Common myeloid progenitor, CD34-positive (primary cell): ENCODE measurements at places on chromosomes 13 and 19.

- H3K4me3 ChIP-seq: peak overlapping the region; percentile 17
- no peaks in the 10 kb centered on the region for H3K36me3 ChIP-seq
- no peak for DNase-seq
- H3K27me3 ChIP-seq: peaks cover 55% of the 10 kb centered on the region
- peaks cover 31% of the 10 kb centered on the region for H3K4me1 ChIP-seq
These were observed 703 bp upstream of the CILP2 start for GRCh38 chr19:19537075-19538048.

DNA sequence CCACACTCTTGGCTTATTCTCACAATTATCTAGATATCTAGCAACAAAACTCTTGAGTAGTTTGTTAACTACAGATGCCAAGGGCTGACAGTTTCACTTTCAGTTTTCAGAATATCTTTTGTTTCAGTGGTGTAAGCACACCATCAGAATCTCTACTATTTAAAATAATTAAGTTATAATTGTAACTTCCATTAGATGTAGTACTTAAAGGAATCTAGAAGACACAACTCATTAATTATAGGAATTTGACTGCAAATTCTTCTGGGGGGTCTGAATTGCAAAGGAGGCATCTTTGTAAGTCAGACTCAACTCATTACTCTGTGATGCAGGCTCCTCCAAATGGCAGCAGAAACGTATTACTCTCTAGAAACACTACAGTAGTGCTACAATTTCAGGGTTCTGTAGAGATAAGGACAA is 44.9 kb upstream of the USPL1 start:
- DNase-seq: peak; percentile 72
- peaks cover 36% of the 10 kb centered on the region for H3K4me1 ChIP-seq
- H3K4me3 ChIP-seq: peak overlapping the region; percentile 73
- peak overlapping the region; percentile 71 for H3K27ac ChIP-seq
- H3K36me3 ChIP-seq: no peaks in the 10 kb centered on the region

GRCh38 chr19:19711306-19711933 is 21.5 kb downstream of the ZNF14 start:
- no peak overlapping the region for H3K27ac ChIP-seq
- H3K4me1 ChIP-seq: no peaks in the 10 kb centered on the region
- H3K4me3 ChIP-seq: no peak overlapping the region
- DNase-seq: no peak
- peaks cover 31% of the 10 kb centered on the region for H3K36me3 ChIP-seq
- no peaks in the 10 kb centered on the region for H3K27me3 ChIP-seq

DNA sequence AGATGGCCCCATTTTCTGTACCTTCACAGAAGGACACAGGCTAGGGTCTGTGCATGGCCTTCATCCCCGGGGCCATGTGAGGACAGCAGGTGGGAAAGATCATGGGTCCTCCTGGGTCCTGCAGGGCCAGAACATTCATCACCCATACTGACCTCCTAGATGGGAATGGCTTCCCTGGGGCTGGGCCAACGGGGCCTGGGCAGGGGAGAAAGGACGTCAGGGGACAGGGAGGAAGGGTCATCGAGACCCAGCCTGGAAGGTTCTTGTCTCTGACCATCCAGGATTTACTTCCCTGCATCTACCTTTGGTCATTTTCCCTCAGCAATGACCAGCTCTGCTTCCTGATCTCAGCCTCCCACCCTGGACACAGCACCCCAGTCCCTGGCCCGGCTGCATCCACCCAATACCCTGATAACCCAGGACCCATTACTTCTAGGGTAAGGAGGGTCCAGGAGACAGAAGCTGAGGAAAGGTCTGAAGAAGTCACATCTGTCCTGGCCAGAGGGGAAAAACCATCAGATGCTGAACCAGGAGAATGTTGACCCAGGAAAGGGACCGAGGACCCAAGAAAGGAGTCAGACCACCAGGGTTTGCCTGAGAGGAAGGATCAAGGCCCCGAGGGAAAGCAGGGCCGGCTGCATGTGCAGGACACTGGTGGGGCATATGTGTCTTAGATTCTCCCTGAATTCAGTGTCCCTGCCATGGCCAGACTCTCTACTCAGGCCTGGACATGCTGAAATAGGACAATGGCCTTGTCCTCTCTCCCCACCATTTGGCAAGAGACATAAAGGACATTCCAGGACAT is 7.0 kb upstream of the CEACAM7 start:
- peaks cover 4% of the 10 kb centered on the region for H3K27me3 ChIP-seq
- peaks cover 1% of the 10 kb centered on the region for H3K4me1 ChIP-seq
- H3K27ac ChIP-seq: no peak overlapping the region

DNA sequence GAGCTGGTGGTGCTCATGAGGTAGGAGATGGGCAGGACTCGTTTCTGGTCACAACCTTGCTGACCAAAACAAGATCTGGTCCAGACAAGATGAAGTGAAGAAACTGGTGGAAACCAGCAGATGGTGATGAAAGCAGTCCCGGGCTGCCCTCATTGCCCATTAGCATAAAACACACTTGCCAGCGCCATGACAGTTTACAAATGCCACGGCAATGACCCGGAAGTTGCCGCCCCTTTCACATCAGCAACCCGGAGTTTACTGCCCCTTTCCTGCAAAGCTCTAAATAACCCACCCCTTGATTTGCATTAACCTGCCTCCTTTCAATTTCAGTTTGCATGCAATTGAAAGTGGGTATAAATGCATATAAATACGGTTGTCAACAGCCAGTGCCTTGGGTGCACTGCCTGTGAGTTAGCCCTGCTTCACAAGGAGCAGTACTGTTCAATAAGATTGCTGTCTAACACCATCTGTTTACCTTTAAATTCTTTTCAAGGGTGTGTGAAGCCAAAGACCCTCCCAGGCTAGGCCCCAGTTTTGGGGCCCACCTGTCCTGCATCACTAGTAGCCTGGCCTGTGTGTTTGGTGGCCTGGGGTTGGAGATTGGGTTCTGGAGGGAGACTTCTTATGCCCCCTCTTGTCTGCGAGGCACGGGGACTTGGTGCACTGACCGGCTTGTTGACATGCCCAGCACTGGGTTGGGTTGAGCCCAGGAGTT is 38.8 kb downstream of the CHST8 start:
- no peak overlapping the region for H3K4me3 ChIP-seq
- no peak overlapping the region for H3K27ac ChIP-seq
- no peaks in the 10 kb centered on the region for H3K36me3 ChIP-seq
- no peaks in the 10 kb centered on the region for H3K4me1 ChIP-seq

DNA sequence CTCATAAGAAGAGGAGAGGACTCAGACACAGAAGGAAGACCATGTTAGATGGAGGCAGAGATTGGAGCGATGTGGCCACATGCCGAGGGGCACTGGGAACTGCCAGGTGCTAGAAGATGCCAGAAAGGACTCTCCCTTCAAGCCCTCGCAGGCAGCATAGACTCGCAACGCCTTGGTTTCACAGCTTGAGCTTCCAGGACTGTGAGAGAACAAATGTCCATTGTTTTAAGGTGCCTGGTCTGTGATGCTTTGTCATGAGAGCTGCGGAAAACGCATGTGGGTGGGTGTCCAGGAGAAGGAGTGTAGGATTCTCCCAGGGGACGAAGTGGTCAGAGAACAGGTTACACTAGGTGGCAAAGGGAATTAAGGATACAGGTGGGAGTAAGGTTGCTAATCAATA is 125.9 kb upstream of the USP29 start:
- H3K27ac ChIP-seq: no peak overlapping the region
- no peaks in the 10 kb centered on the region for H3K27me3 ChIP-seq
- no peaks in the 10 kb centered on the region for H3K4me1 ChIP-seq
- no peak for DNase-seq
- no peak overlapping the region for H3K4me3 ChIP-seq

- H3K4me3 ChIP-seq: no peak overlapping the region
- H3K4me1 ChIP-seq: no peaks in the 10 kb centered on the region
- no peak overlapping the region for H3K27ac ChIP-seq
- peaks cover 2% of the 10 kb centered on the region for H3K36me3 ChIP-seq
- H3K27me3 ChIP-seq: no peaks in the 10 kb centered on the region
These were observed 40.7 kb downstream of the PCCA start for GRCh38 chr13:100129605-100130004.

DNA sequence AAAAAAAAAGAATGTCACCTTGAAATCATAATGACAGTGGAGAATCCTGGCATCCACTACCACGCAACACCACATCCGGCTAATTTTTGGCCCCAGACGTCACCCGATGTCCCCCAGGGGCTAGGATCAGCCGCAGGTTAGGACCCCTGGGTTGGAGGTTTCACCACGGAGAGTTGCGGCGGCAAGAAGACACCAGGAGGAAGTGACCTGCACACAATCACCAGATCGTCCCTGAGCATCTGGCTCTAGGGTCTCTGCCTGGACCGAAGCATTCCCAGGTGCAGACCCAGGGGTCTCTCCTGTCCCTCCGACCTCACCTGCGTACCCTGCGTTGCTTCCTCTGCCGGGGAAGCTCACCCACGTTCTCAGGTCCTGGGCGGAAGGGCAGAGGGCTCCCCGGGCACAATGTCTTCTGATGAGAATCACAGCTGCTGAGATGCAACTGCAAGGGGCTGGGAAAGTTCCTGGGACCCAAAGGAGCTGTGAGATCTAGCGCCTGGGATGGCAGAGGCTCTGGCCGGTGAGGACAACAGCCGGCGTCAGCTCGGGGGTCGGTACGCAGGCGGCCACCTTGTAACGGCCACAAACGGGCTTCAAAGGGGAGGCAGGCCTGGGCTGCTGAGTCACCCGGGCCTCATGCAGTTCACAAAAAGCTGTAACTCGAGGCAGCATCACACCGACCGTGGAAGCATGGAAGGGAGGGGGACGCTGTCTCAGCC is 111.2 kb downstream of the GADD45B start:
- H3K27me3 ChIP-seq: no peaks in the 10 kb centered on the region
- no peaks in the 10 kb centered on the region for H3K4me1 ChIP-seq
- DNase-seq: no peak
- H3K4me3 ChIP-seq: no peak overlapping the region

GRCh38 chr19:39170386-39171231 is 26.2 kb upstream of the NCCRP1 start:
- no peak for DNase-seq
- peaks cover 20% of the 10 kb centered on the region for H3K36me3 ChIP-seq
- no peaks in the 10 kb centered on the region for H3K27me3 ChIP-seq
- no peak overlapping the region for H3K4me3 ChIP-seq
- H3K4me1 ChIP-seq: no peaks in the 10 kb centered on the region
- H3K27ac ChIP-seq: no peak overlapping the region

DNA sequence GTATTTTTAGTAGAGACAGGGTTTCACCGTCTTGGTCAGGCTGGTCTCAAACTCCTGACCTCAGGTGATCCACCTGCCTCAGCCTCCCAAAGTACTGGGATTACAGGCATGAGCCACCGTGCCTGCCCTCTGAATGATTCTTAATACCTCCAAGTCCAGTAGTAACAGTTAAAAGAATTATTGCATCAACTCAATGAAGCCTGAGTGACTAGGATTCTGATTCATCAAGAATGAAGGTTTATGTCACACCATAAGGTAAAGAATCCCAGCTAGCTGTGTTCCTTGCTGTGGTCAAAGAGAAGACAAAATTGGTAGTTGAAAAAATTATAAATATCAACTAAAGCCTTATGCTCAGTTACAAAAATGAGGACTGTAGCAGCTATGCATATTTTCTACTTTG is 81.2 kb upstream of the ABCC4 start:
- no peak overlapping the region for H3K4me3 ChIP-seq
- no peaks in the 10 kb centered on the region for H3K36me3 ChIP-seq
- no peak overlapping the region for H3K27ac ChIP-seq
- H3K4me1 ChIP-seq: peaks cover 3% of the 10 kb centered on the region
- H3K27me3 ChIP-seq: no peaks in the 10 kb centered on the region

GRCh38 chr19:57106722-57107235 is 13.0 kb upstream of the USP29 start:
- H3K27ac ChIP-seq: no peak overlapping the region
- no peak for DNase-seq
- H3K4me3 ChIP-seq: no peak overlapping the region
- no peaks in the 10 kb centered on the region for H3K36me3 ChIP-seq
- no peaks in the 10 kb centered on the region for H3K27me3 ChIP-seq

GRCh38 chr13:86355301-86355700 is 556.1 kb upstream of the SLITRK6 start:
- H3K27me3 ChIP-seq: no peaks in the 10 kb centered on the region
- H3K27ac ChIP-seq: no peak overlapping the region
- no peaks in the 10 kb centered on the region for H3K4me1 ChIP-seq
- H3K4me3 ChIP-seq: no peak overlapping the region
- DNase-seq: no peak

GRCh38 chr13:113875837-113876281 is 12.0 kb upstream of the GAS6 start:
- H3K4me3 ChIP-seq: no peak overlapping the region
- H3K27me3 ChIP-seq: peaks cover 4% of the 10 kb centered on the region
- no peaks in the 10 kb centered on the region for H3K4me1 ChIP-seq

DNA sequence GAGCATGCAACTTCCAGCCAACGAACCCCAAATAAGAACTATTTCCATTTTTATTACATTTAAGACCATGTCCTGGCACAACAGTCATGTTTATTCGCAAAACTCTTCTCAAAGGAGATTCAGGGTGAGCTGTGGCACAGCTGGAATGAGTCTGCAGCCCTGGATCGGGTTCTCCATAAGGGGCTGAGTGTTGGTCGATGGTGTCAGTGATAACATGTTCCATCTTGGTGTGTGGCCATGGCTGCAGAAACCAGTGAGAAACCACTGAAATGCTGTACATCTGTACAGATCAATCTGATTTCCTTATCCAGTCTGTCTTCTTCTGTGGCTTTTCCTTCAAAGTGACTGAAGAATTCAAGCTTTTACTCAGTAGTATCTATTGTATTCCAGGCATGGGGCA is 15.2 kb downstream of the FAM124A start:
- H3K27me3 ChIP-seq: no peaks in the 10 kb centered on the region
- DNase-seq: no peak
- H3K4me1 ChIP-seq: no peaks in the 10 kb centered on the region

GRCh38 chr13:99980824-99981734 is 505 bp upstream of the ZIC2 start:
- H3K4me3 ChIP-seq: peak overlapping the region; percentile 48
- no peak overlapping the region for H3K27ac ChIP-seq
- H3K36me3 ChIP-seq: no peaks in the 10 kb centered on the region
- peaks cover 95% of the 10 kb centered on the region for H3K27me3 ChIP-seq
- peak; percentile 37 for DNase-seq

DNA sequence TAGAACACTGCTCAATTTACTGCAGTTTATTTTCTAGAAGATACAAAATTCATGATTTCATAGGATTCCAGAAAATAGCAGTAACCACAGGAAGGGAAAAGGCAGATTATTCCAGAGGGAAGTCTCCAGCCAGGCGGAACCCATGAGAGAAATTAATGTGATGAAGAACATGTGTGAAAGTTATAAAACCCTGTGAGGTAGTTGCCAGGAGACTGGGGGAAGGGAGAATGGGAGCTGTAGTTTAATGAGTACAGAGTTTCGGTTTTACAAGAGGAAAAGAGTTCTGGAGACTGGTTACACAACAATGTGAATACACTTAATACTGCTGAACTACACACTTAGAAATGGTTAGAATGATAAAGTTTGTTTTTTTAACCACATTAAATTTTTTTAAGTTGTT is 14.2 kb upstream of the PDX1 start:
- no peaks in the 10 kb centered on the region for H3K36me3 ChIP-seq
- no peaks in the 10 kb centered on the region for H3K4me1 ChIP-seq
- no peak overlapping the region for H3K27ac ChIP-seq
- H3K27me3 ChIP-seq: peaks cover 91% of the 10 kb centered on the region

GRCh38 chr19:7868326-7868670 is 5.9 kb downstream of the PRR36 start:
- no peaks in the 10 kb centered on the region for H3K4me1 ChIP-seq
- no peaks in the 10 kb centered on the region for H3K36me3 ChIP-seq
- DNase-seq: peak; percentile 82
- H3K27ac ChIP-seq: no peak overlapping the region
- H3K4me3 ChIP-seq: no peak overlapping the region

- no peaks in the 10 kb centered on the region for H3K36me3 ChIP-seq
- peak; percentile 66 for DNase-seq
- peaks cover 11% of the 10 kb centered on the region for H3K4me1 ChIP-seq
These were observed 175.2 kb downstream of the PAN3 start for GRCh38 chr13:28313579-28313978.
